ENCODE measurements at places on chromosomes 13 and 19.

DNA sequence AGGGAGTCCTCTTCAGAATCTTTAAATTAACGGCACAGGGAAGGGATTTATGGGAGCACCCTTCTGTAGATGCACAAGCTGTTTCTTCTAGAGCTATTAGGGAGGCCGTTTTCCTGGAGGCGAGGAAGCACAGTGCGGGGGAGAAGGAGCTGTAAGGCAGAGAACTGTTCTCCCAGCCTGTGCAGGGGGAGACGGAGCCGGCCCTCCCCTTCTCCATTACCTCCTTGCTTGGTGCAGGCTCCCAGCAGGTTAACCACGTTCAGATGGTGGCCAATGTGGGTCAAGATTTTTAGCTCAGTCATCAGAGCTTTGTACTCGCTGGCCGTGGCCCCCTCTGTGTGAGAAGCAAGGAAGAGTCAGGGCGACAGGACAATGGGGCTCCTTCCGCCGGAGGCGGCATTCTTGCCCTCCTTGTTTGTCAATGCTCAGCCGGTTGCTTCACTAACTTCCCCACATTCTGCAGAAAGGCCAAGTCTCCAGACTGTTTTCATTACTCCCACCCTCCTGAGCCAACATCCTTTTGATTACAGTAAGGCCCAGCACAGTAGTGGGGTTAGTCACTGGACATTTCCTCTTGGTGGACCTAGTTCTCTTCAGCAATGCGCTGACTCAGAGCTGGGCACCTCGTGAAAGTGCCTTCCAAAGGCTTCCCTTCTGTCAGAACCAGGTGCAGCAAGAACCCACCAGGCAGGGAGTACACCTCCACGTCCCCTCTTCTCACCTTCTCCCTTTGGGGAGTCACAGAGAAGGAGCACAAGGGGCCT lies 165.4 kb downstream of the FLT1 start:
- peak; percentile 98 for DNase-seq

GRCh38 chr13:90673746-90674145 lies 673.7 kb upstream of the MIR17HG start:
- no peak for DNase-seq

DNA sequence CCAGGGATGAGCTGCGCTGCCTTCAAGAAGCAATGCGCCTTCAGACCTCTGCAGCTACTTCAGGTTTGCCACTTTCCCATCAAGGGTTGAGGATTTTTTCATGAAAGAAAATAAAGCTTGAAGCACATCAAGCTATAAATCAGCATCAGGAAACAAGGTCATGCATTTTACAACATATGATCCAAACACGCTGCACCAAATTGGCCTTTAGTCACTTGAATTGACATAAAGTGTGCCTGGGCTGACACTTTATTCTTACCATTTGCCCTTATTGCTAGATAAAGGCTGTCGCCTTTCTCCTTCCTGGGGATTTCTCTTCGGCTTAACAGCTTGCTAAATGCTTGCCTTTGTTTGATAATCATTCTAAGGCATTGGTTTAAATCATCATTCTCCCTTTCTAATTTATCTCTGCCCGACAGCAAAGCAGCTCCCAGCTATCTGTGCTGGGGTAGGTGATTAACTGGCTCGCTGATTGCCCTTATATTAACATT lies 87.7 kb downstream of the LHFPL6 start:
- no peak for DNase-seq

DNA sequence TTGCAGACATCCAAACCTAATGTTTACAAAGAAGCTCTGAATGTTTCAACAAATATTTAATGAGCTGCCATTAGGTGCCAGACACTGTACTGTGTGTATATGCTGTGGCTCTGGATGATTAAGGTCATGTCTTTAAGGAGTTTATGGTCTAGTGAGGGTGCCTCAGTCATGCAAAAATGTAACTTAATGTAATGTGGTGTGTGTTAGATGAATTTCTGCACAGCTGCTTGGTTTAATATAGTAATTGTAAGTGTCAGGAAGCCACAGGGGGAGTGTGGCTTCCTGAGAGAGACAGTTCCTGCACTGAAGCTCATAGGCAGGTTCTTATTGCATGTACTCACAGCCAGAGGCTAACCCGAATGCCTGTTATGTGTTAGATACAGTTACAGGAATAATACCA lies 43.3 kb downstream of the SPATA13 start:
- no peak for DNase-seq

GRCh38 chr13:28761586-28761985 lies 42.8 kb upstream of the SLC46A3 start:
- no peak for DNase-seq

DNA sequence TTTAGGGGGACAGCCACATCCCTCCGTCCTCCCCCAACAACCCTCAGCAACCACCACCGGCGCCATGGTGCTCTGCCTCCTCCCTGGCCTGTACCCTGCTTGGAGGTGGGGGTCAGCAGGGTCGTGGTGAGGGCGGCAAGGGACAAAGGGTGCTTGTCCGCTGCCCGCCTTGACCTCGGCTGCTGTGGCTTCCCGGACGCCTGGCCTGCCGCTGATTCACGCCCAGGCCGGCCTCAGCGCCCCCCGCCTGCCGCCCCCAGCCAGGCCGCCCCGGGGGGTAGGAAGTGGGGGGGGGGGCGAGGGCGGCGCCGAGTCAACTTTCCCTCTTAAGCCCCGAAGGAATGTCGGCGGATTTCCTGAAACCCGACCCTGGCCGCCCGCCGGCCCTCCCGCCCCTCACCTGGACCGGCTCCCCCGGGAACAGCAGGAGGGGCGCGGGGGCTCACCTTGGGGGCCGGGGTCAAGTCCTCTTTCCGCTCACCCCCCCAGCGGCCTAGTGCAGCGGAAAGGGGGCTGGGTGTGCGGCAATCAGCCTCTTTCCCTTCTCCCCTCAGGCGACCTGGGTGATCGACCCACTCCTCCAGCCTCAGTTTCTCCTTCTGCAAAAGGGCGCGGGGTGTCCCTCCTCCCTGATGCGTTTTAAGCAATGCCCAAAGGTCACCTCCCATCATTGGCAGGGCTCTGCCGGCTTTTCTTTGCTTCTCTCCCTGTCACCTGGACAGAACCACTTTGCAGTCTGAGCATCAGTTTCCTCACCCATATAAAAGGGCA lies 1.9 kb upstream of the TMEM59L start:
- DNase-seq: no peak

DNA sequence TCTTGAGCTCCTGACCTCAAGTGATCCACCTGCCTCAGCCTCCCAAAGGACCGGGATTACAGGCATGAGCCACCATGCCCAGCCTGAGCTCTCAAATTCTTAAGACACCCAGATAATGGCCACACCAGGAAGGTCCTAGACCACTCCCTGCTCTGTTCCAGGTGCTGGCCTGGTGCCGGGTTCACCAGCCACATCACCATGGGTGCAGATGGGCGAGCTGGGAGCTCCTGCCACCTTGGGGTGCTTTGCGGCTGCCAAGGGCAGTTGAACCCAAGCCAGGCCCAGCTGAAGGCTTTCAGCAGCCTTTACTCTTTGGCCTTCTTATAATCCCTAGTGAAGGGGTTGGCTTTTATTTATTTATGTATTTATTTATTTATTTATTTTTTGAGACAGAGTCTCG lies 4.9 kb downstream of the HPN start:
- DNase-seq: no peak

DNA sequence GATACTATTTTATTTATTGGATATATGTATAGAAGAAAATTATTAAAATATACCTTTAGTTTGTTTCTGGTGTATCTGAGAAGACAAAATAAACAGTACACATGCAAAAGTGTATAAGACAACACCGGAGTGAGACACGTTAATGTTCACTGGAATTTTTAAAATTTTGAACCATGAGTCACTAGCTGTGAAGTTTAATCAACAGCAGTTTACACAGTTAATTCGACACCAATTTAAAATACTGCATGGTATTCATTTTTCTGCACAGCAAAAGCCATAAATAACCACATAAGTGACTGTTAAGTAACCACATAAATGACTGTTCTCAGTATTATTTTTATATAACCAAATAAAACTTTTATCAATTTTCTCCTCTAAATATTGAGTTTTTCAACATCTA lies 418.7 kb upstream of the NBEA start:
- DNase-seq: no peak

DNA sequence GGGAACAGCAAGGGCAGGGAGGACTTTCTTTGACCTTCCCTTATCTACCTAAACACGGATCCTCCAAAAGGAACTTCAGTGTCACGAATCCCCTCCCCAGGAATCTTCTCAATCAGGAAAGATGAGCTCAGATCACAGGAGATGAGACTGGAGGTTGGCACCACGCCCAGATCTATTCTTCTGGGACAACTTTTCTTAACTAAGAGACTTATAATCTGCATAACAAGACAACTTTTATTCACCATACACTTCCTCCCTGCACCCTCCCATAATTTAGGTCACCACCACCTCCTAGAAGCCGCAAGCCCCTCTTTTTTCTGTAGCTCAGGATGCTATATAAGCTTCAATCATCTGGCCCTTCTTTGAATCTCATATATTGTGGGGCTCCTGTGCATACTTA lies 19.2 kb upstream of the AKT2 start:
- no peak for DNase-seq

DNA sequence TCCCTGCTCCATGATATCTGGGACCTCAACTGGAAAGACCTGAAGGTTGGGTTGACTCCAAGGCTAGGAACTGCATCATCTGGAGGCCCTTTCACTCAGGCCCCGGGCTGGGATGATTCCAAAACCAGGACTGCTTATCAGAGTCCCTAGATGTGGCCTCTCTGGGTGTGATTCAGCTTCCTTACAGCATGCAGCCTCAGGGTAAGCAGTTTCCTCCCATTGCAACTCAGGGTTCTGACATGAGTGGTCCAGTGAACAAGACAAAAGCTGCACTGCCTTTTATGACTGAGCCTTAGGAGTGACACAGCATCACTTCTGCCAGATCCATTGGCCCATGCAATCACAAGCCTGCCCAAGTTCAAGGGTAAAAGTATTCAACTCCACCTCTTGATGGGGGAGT lies 502.8 kb downstream of the COG6 start:
- no peak for DNase-seq

DNA sequence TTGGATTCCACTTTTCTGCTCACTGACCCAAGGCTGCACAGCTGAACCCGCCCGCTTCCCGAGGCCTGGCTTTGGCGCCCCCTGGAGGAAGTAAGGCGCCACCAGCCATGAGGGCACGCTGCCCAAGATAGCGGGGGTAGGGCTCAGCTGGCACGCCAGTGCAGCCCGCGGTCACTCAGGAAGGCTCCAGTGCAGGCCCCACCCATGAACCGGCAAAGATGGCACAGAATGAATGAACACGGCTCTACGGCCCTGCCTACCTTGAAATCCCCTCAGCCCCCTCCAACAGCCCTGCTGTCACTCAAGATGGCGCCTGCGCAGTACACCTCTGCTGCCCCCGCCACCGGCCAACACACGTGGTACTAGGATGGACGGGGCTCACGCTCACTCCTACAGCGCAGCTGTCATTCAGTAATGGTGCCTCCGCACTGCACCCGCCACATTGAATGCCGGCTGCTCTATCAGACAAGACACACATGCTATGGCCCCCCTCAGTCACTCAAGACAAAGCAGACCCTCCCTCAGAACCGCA lies 3.0 kb downstream of the PEG3 start:
- no peak for DNase-seq

- no peak for DNase-seq
Observed at GRCh38 chr13:30705680-30706079, 29.7 kb upstream of the ALOX5AP start.

GRCh38 chr13:67829641-67830040 lies 599.5 kb upstream of the PCDH9 start:
- DNase-seq: no peak

- no peak for DNase-seq
Observed at GRCh38 chr13:28531845-28532387, 37.0 kb upstream of the FLT1 start.

DNA sequence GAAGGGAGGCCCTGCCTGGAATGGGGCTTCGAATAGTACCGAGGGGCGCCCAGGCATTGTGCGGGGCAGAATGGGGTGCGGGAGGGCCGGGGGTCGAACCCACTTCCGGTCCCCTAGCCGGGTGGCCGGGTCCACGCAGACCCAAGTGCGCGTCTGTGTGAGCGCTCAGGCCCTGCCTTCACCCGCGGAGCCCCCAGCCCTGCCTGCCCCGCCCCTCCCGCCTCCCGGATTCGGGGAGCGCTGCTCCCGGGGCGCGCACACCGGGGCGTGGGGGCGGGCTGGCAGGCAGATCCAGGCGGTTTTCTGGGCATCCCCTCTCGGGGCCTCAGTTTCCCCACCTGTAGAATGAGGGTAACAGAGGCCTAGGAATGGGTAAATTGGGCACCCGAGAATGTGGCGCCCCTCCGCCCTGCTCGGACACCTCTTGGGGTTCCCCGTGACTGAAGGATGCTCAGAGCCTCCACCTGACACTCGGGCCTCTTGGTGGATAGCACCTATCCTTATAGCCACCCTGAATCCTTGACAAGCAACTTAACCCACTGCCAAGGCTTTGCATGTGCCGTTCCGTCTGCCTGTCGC lies 682 bp downstream of the PIK3R2 start:
- DNase-seq: no peak

DNA sequence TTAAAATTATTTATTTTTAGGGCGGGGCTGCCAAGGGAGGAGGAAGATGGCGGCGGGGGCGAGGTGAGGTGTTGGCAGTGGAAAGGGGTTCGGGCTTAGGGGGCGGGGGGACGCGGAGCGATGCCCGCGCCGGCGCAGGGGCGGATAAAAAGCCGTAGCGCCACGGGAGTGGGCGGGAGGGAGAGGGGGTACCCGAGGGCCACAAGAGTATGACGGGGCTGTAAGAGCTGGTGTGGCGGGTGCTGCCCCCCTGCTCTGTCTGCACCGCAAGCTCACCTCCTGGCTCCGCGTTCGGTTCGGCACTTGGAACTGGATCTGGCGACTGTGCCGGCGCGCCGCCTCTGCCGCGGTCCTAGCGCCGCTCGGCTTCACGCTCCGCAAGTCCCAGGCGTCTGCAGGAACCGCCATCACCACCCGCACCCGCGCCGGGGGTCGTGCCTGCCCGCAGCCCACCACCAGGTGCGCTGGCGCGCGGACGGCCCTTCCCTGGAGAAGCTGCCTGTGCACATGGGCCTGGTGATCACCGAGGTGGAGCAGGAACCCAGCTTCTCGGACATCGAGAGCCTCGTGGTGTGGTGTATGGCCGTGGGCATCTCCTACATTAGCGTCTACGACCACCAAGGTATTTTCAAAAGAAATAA lies 265.2 kb upstream of the SGCG start:
- DNase-seq: no peak

- no peak for DNase-seq
Observed at GRCh38 chr19:14475251-14476073, at the start of gene PTGER1. Gene PTGER1 (minus strand): TSS chr19:14475354. CDS start chr19:14474320, 1,034 bp downstream.
